ENCODE measurements at places on chromosomes 7 and 10. TPM values are rescaled to one million over a fixed set of nuclear protein-coding genes. Genes with fewer than 3 reads are reported as not detected.

DNA sequence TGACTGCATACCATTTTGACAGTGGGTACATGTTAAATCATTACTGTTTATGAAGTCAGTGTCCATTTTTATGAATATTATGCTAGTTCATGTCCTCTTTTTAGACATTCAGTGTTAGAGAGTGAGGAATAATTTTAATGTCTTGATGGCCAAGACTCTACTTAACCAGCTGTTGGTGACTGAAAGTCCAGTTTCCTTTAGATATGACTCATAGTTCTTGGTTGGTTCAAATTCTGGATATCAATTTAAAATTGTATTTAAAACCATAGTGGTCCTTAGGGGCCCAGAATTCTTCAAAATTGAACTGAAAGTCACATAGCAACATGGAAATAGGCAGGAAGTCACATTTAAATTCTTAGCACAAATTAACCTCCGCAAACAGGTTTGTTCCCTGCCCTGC lies 196.5 kb upstream of the PRPS1L1 start:
- no peak for DNase-seq

DNA sequence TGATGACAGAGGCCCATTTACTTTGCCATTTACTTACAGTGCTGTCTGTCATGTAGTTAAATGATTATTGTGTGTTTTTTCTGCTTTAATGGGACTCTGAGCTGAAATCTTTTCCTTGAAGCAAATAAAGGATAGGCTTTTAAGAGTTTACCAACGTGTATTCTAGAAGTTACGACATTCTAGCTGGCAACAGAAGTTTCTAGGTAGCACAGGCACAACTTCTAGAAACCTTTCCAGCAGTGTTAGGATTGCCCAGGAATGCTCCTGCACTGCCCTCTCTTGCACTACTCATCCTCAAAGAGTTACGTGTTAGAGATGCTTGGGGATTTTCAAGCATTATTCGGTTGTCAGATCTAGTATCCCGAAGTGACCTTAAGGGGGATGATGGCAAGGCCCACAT lies 42.5 kb upstream of the TMEM236 start:
- DNase-seq: no peak

DNA sequence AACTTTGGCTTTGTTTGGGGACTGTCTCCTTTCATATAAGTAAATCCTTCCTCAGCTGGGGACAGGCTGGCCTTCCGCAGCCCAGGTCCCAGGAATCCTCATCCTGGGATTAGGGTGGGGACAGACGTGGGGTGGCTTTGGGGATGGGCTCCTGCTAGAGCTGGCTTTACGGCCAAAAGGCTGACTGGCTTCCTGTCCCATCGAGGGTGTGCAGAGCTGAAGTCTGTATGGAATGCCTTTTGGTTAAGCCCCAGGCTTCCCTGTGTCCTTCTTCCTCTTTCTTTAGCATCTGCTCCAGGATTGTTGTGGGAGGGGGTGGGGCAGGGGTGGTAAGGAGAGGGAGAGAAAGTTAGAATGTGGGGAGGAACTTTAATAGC lies 59.4 kb upstream of the AQP1 start:
- DNase-seq: no peak

DNA sequence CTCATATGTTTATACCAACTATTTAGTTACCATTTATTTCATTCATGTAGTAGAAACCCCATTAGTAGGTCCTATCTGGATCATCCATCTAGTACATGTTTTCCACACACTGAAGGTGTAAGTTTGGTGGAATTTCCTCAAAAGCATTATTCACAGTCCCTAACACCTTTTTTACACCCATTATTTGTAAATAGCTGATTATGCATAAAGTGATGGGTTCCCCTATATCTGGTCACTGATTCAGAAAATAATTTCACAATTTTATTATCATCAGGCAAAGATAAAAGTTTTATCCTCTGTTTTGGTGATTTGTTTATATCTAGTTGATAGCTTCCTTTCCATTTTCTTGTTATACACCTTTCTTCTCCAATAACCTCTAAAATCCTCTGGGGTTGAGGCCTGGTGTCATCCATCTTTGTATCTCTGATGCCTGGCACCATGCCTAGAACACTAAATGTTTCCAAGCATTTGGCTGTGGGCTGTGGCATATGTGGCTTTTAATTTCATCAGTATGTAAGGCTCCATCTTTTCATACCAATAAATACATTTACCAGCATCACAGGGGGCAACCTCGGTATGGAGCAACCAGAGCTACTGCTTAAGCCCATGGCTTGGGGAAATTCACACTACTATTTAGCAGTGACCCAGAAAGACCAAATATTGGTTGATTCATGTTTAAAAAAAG lies 1089.5 kb upstream of the LRRN3 start:
- DNase-seq: no peak

HTR5A gene
- total RNA-seq: not detected

PKD2L1 gene
- total RNA-seq: not detected
